Amniotic stem cell (primary cell): ENCODE measurements at places on chromosomes 7 and 10.

DNA sequence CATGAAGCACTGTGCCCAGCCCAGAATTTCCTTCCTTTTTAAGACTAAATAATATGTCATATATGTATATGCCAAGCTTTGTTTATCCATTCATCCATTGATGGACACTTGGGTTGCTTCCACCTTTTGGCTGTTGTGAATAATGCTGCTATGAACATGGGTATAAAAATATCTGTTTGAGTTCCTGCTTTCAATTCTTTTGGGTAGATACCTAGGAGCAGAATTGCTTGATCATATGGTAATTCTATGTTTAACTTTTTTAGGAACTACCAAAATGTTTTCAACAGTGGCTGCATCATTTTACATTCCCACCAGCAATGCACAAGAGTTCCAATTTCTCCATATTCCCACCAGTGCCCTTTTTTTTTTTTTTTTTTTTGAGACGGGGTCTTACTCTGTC lies 13.2 kb upstream of the PLAU start:
- DNase-seq = no peak

DNA sequence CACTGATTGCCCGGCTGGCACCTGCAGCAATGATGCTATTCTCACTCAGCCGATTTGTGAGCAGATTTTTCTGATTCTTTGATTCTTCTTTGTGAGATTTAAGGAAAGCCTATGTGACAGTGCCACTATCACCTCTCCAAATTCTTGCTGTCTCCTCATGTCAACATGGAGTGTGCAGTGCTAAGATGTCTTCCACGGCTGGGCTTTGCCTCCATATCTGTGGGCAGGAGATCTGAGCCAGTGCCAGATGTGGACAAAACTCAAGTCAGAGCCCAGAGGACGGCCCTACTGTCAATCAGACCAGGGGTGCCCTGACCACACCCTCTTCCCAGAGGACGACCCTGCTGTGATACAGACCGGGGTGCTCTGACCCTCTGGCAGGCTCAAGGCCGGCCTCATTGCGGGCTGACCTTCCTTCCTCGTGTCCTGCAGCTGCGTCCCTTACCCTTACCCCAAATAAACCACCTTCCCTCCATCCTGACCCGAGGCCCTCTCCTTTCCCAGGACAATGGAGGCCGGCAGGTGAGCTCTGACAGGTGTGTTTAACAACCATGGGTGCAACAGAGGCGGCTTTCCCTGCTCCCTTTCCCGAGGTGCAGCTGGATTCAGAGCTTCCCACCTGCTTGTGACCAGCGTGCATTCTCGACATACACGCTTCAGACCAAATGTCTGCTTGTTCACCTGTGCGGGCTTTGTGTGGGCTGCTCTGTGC lies 221.4 kb downstream of the ADARB2 start:
- DNase-seq = no peak

DNA sequence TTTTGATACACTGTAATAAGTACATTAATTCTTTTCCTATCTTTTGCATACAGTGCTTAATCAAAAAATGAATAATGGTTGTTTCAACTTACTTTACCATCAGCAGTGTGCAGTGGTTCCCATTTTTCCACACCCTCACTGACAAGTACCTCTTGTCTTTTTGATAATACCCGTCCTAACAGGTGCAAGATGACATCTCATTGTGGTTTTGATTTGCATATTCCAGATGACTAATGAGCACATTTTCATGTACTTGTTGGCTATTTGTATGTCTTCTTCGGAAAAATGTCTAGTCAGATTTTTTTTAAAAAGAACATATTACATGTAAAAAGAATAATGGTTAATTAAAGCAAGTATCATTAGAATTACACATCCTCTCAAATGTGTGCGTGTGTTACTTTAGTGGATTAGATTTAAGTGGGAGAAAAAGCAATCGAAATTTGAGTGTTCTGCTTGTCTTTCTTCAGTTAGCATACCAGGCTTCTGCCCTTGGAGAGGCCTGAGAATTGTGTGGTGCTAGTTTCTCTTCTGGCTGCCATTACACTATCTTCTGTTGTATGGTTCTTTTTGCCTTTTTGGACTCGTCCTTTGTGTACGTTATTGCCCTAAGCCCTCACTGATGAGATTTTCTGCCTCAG lies 291.2 kb downstream of the AUTS2 start:
- DNase-seq = no peak

DNA sequence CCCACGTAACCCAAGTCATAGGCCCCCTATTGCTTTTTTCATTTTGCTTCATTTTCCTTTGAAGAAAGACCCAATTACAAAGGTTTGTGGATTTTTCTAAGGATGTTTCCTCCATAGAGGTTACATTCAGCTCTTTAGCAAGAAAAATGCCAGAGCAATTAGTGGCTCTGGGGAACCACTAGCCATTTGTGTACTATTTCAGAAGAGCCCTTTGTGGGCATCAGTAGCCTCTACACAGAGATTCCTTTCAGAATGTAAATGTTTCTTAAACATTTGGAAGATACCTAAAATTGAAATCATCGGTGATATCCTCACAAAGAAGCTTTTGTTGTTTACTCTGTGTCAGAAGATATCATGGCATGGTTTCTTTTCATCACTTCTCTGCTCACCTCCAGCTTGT lies 291.0 kb upstream of the KMT2E start:
- no peak for DNase-seq

GRCh38 chr7:67463316-67463715 lies 466.7 kb downstream of the TYW1 start:
- DNase-seq = no peak

DNA sequence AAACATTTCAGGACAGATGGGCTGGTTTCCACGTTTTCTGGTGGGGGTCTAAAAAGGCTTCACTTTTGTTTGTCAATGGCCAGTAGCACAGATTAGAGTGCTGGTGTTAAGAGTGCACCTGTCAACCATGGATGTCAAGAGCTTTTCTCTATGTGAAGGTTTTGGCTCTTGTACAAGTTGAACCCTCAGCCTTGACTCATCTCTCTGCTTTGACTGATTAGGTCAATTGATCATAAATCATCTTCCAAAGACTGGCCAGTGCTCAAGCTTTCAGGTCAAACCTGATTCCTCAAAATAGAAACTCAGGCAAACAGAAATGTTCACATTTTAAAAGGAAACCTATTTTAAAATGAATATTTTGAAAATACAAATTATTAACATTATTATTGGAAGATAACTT lies 59.6 kb upstream of the SP4 start:
- DNase-seq = no peak

DNA sequence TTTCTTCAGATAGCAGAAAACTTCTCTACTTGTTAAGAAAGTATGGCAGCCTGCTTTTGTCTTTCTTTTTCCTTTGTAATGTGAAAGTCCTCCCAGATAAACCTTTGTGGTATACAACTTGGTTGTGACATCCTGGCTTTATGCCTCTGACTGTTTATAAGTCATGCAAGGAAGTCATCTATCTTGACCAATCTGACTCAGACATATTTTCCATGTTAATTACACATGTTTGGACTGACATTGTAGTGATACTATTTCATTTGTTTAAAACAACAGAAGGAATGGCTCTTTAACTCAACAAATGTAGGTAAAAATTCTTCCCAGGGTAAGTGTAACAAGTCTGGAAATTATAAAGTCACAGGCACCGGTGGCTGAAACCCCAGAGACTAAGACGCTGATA lies 341.6 kb upstream of the MEOX2 start:
- peak; percentile 65 for DNase-seq

DNA sequence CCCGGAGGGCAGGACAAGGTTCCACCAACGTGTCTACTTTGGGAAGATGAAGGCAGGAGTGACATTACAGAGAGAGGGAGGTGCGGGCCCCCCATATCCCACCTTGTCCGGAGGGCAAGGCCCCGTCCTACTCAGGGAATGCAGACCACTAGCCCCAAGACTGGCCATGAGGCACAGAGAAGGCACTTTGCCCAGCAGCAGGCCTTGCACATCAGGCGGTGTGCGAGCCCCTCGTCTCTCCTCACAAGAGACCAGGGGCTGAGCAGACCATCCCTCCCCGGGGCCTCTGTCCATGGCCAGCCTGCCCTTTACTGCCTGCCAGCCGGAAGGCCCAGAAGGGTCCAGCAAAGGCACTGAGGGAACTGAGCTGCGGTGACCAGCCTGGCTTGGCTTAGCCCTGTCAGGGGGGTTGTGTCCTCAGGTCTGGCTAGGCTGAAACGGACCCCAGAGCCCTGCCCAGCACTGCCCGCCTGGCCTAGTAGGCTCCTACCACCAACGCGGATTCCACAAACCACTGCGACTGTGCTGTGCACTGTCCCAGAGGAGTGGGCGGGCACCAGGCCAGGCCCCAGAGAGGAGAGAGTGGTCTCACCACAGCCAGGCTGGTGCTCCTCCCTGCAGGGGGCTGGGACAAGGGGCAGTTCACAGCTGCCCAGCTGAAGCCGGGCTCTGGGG lies 16.7 kb downstream of the CAMK2B start:
- no peak for DNase-seq

- DNase-seq = no peak
These were observed 36.0 kb downstream of the KLF6 start for GRCh38 chr10:3749011-3749410.

GRCh38 chr7:1531979-1532455 lies 1.5 kb downstream of the MAFK start:
- DNase-seq = no peak

- DNase-seq = no peak
These were observed 116.0 kb upstream of the PDLIM1 start for GRCh38 chr10:95406651-95407280.

DNA sequence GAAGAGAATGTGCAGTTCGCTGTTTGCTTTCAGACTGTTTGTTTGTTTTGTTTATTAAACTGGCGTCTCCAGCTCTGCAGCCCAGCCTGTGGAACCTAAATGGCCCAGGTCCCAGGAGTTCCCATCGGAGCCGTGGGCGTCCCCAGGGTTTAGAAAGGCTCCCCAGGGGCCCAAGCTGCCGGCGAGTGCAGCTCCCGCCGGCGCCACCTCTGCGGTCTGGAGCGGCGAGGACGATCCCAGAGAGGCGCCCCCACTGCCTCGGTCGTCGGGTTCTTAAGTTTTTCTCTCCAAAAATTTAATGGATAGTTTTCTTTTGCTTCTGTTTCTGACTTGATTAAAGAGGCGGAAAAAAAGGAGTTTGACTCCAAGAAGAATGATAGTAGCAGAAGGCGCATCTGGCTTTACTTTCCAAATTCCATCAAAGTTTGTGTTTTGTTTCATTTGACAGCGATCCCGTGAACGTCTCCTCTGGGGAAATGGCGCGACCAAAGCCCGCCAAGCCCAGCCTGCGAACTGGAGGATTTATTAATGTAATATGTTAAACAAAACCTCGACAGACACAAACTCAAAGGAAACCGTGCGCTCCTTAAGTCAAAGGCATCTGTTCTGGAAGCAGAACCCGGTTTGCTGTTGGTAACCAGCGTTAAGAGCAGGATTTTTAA lies 718 bp upstream of the FZD1 start:
- DNase-seq = no peak

- DNase-seq = no peak
These were observed 1.4 kb upstream of the OSBPL3 start for GRCh38 chr7:24981171-24981951.

DNA sequence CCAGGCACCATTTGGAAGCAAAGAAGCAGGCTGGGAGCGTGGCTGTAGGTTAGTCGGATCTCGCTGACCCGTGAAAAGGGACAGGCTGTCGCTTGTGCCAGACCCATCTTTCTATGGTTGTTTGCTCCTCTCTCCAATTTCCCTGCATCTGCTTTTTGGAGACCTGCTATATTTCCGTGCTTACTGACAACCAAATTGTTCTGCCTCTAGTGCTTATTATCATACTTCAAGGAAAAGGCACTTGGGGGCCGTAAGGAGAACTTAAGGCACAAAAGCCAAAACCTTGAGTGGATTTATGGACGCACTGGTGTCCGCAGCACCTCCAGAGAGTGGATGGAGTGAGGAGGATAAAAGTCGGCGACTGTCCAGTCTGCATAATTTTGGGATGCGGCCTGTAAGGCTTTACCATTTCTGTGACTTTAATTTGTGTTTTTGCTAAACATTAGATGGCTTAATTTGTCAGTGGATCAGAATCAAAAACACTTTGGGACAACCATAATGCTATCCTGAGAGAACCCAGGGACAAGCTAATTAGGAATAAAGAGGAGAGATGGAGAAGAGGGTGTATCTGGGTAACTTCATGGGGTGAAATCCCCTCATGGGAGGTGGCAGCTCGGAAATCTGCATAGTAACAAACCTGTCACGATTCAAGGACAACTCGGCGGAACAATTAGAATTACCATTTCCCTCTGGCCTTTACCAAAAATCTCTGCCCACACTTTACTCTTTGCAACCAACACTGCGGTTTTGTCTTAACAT lies 206.7 kb downstream of the HDAC9 start:
- no peak for DNase-seq

DNA sequence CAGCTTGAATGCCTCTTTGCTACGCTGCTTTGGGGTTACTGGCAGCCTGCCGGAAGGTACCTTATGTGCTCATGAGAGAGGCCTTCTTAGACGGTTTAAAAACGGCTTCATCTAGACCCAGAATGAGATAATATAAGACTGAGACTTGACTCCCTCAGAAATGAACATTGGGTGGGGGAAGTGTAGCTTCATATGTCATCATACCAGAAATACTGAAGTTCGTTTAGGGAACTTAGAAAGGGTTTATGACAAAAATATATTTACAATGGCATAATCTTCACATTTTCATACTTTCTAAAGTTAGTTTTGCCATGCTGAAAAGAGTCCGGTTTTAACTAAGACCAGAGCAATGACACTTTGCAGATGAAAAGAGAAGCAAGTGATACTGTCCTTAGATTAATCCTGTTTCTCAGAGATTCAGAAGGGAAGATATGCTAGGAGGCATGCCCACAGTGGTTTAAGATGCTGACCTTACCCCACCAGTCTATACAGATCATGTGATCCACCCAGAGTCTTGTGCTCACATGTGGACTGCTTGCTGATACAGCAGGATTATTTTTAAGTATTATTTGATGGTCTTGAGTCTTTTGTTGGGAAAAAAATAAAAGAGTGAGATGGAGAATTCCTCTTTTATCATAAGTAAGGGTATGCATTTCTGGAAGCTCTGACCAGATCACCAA lies 40.8 kb upstream of the HGF start:
- DNase-seq = no peak

- DNase-seq = peak; percentile 19
These were observed 20.7 kb upstream of the CFTR start for GRCh38 chr7:117458977-117459583.
